Activated T-cell treated with anti-CD3 and anti-CD28 coated beads, Interleukin-2, amount 50 U/mL, for 4 hours (primary cell): ENCODE measurements at places on chromosomes 7 and 10. TPM values are rescaled to one million over a fixed set of nuclear protein-coding genes. Genes with fewer than 3 reads are reported as not detected.

GRCh38 chr7:38222481-38223096 lies 44.5 kb downstream of the STARD3NL start:
- no peak for DNase-seq

GRCh38 chr10:112967200-112967599 lies 17.2 kb downstream of the TCF7L2 start:
- DNase-seq, result no peak

GRCh38 chr7:19269301-19269700 lies 124.1 kb upstream of the FERD3L start:
- no peak for DNase-seq

DNA sequence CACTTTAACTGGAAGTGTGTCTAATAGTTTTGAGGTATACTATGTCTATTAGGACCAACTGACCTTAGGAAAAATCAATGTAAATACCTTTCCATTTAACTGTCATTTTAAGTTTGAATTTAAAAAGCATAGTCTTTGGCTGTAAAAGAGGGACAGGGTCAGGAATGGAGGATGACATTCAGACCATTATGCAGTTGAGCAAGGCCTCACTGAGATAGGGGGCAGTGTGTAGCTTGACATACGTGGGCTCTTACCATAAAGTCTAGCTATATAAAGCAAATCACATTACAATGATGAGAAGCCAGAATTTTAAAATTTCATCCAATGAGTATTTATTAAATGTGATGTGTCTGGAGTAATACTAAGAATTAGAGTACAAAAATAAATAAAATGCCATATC lies 17.9 kb downstream of the PALS2 start:
- no peak for DNase-seq

DNA sequence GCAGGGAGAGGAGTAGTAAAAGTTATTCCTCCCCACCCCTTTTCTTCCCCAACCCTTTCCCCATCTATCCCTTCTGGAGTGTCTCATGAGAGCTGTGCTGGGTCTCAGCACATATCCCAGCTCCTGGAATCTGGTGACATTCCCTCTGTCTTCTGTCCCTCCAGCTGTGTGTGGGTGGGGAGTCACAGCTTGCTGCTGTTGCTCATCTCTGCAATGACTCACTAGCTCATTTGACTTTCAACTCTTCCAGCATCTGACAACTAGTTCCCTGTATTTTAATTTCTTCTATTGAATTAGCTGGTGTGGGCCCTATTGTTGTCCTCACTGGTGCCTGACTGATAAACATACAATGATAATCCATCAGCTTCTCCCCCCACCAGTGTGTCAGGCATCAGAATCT lies 198.9 kb upstream of the AUTS2 start:
- no peak for DNase-seq

- DNase-seq, result no peak
These were observed 160.8 kb downstream of the CREB5 start for GRCh38 chr7:28573059-28573553.

DNA sequence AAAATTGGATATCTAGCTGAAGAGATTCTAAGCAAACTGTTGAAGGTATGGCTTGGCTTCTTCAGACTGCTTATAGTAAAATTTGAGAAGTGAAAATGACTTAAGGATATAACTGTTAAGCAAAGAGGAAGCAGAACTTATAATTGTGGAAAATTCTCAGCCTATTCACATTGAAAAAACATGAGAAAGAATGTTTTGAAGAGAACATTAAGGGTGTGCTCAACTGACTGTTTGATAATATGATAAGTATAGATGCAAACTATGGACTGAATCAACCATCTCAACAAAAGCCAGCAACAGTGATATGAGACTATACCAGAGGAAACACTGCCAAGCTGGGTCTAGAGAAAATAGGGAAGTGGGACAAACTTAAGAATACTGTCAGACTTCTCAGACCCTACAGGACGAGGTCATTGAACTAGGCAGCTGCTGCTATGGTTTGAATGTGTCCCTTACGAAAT lies 133.1 kb upstream of the PPP1R3A start:
- DNase-seq, result no peak

DNA sequence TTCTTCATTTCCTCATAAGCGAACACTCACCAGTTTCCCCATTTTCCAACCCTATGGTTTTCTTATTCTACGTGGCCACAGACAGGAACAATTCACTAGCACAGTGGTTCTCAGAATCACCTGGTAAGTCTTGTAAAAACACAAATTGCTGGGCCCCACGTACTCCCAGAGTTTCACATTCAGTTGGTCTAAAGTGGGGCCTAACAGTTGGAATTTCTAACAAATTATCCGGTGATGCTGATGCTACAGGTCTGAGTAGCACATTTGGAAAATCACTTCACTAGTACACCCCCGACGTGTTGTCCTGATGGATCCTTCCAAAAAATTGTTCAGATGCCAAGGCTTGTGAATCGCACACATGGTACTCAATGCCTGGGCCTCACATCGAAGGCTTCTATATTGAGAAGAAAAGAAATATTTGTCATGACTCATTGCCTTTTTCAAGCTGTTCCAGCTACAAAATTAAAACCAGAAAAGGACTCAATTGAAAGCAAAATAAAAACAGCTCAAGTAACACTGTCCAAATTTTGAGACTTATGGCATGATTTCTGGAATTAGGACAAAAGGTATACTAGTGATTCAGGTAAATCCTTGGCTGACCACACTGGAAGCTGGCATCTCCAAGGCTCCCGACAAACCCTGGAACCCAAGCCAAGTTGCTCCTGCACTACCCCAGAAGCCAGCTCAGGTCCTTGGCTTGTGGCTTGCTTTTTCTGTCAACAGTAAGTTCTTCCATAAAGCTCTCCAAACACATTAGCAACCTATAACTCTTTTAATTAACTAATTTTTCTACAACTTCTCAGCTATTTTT lies 12.9 kb upstream of the VIM start:
- DNase-seq, result no peak

DNA sequence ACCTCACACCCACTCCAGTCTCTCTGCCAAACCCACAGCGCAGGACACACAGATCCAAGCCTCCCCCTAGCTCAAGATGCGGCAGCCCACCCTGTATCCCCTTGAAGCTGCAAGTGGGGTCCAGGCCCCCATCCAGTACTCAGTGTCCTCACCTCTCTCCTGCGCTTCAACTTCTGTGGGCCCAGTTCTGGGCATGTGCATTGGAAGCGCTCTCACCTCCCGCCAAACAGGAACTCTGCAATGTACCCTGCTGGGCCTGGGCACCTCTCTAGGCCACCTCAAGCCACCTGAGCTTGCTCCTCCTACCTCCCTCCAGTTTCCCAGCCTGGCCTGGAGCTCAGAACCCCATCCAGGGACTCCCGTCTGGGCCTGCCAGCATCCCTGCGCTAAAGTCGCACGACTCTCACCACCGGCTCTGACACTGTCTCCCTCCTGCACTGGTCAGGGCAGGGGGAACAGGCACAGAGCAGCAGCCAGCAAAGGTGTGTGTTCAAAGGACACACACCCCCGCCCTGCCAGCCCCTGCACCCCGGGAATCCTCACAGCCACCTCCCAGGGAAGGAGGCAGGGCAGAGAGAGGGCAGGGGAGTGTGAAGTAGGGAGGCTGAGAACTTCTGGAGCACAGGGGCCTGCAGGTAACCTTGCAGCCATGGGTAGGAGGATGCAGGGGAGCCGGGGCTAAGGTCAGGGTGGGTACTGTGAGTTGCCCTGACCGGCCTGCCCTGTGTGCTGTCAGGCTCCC lies 51.7 kb upstream of the MSMB start:
- no peak for DNase-seq

DNA sequence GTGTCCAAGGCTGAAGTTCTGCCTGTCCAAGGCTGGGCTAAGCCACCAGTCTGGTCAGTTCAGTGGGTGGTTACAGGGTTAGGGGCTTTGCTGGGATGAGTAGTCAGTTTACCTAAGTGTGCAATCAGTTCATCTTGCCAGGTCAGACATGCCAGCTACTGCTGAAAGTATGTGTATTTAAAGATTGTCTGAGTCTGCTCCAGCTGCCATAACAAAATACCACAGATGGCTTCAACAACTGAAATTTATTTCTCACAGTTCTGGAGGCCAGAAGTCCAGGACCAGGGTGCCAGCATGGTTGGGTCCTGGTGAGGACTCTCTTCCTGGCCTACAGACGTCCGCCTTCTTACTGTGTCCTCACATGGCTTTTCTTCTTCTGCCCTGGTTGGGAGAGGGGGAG lies 52.4 kb upstream of the TNS3 start:
- no peak for DNase-seq

DNA sequence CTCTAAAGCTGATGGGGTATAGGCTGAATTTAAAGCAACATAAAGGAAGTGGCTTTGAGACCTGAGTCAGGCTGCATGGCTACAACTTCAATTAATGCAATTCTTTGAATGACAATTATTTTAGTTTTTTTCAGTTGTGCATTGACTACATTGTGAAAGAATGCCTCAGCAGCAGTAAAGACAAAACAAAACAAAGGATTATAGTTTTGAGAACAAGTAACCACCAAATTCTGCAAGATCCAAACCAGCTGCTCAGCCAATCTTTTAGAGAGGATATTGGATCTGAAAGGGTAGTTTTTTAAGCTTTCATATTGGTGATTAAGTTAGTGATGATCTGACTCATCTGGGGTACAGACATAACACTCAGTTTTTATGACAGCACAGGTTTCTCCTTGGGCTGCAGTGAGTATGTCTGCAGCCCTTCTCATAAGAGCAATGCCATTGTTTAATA lies 40.6 kb upstream of the ABCA13 start:
- no peak for DNase-seq

- DNase-seq, result no peak
These were observed 9.3 kb downstream of the GIMAP7 start for GRCh38 chr7:150524018-150524417.

GRCh38 chr7:30348083-30348560 lies 63.7 kb downstream of the ZNRF2 start:
- DNase-seq, result peak; percentile 33

- DNase-seq, result no peak
These were observed 80.7 kb downstream of the MAD1L1 start for GRCh38 chr7:2151801-2152612.

- no peak for DNase-seq
These were observed 59.8 kb upstream of the ANTXRL start for GRCh38 chr10:46226900-46227558.

- DNase-seq, result no peak
These were observed 234.6 kb upstream of the CCDC6 start for GRCh38 chr10:60140651-60141632.

GRCh38 chr10:68813559-68813958 lies 13.8 kb upstream of the STOX1 start:
- DNase-seq, result no peak

- no peak for DNase-seq
These were observed 319.7 kb upstream of the SP4 start for GRCh38 chr7:21108182-21108581.

- no peak for DNase-seq
These were observed 33.6 kb downstream of the ZNF22 start for GRCh38 chr10:45034301-45034700.

DNA sequence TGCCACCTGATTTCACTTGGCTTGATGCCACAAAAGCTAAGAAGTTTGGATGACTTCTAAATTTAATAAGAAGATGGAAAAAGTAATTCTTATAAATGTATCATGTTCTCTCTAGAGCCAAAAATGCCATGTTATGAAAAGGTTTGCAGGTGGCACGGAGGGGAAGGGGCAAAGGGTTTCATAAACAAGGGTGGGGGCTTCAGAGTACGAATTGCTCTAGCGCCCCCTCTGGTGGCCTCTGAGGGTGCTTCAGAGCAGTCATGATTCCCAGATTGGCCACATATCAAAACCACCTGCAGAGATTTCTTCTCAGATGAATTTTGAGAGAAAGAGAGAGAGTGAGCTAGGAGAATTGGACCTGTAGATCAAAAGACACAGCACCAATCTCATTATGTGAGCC lies 208.6 kb upstream of the YAE1 start:
- DNase-seq, result no peak

DNA sequence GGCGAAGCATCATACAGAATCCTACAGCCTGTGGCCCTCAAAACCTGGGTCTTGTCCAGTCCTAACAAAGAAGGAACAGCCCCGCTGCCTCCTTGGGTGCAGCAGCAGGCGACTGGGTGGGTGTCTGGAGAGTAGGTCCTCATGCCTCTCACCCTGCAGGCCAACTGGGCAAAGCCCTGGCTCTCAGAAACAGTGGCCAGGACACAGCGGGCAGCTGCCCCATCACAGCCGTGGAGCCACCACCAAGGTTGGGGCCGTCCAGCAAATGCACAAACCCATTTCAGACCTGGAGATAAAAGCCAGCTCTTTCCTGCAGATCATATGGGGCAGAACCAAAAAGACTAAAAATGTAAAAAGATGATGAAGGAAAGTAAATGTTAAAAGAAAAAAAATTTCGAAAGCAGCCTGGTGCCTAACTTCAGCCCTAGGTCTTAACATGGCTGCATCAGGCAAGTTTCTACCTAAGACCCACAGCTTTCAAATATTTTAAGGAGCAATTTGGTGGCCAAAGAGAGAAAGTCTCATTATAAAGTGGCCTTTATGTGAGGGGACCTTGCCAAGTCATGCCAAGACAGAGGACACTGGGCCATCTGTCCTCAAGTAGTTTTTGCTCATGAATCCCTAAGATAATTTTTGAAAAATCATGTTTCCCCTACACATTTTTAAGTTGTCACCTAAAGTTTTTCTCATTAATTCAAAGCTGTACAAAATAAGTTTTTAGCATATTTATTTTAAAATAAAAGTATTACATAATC lies 142.1 kb downstream of the PAXIP1 start:
- no peak for DNase-seq

DNA sequence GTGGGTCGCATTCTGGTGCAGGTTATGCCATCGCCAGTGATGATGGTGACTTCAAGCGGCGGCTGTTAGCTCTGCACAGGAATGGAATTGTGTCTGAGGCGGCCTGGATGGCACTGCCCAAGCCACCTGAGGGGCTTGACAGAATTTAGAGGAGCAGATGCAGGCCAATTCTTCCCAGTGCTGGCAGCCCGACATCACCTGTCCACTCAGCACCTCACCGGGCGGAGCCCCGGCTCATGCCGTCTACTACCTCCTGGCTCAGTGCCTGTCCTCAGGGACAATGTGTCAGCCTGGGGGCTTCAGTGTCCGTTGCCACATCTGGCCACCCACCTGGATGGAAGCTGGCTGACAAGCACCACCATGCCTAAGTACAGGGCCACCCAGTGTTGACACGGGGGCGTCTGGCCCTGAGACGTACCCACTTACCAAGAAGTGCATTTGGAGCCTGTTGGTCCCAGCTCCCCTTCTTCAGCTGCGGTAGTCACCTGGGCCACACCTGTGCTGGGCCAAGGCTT lies 420.5 kb upstream of the MKI67 start:
- DNase-seq, result no peak

CACNB2 gene
- not detected for total RNA-seq

TSPAN12 gene
- total RNA-seq, result 0.14 TPM

CTAGE15 gene
- total RNA-seq, result not detected

MSRB2 gene
- 1.1 TPM for total RNA-seq

VWA2 gene
- not detected for total RNA-seq

KDM7A gene
- total RNA-seq, result 6.3 TPM

PRSS1 gene
- 11.7 TPM for total RNA-seq

TAS2R41 gene
- total RNA-seq, result not detected

DYDC2 gene
- not detected for total RNA-seq

PRSS37 gene
- not detected for total RNA-seq

UNC5B gene
- 0.35 TPM for total RNA-seq

CTAGE4 gene
- total RNA-seq, result 0.61 TPM

SEC61G gene
- 187 TPM for total RNA-seq
